Activated CD8-positive, alpha-beta T cell treated with anti-CD3 and anti-CD28 coated beads for 36 hours (primary cell): ENCODE measurements at places on chromosomes 2 and 18. TPM values are rescaled to one million over a fixed set of nuclear protein-coding genes. Genes with fewer than 3 reads are reported as not detected.

Gene PID1
- total RNA-seq, result not detected

Gene KIAA2012
- total RNA-seq, result not detected

Gene FHOD3
- total RNA-seq, result not detected

Gene CFAP210
- total RNA-seq, result not detected

Gene CMPK2
- 4.5 TPM for total RNA-seq

Gene ABCA12
- not detected for total RNA-seq

- DNase-seq, result peak; percentile 82
Measured at GRCh38 chr18:79524181-79525078, 128.7 kb downstream of the NFATC1 start.

DNA sequence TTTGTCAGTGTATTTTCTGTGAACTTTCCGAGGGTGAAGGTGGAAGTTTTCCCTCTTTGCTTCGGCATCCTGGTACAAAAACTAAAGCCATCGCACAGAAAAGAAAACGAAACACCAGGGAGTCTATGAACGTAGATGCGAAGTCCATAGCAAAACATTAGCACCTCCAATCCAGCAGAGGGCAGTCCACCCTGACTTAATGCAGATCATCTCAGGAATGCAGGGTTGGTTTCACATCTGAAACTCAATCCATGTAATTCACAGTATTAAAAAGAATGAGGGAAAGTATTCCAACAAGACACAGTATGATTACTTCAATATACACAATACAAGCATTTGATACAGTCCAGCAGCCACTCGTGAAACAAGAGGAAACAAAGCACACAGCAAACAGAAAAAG, 70.8 kb downstream of the RTP5 start:
- peak; percentile 12 for DNase-seq

GRCh38 chr2:177585234-177585863, 192.8 kb downstream of the AGPS start:
- DNase-seq, result no peak

- no peak for DNase-seq
Measured at GRCh38 chr18:47911877-47912276, 18.6 kb downstream of the SMAD2 start.

GRCh38 chr2:20222769-20223406, 2.0 kb downstream of the SDC1 start:
- no peak for DNase-seq

DNA sequence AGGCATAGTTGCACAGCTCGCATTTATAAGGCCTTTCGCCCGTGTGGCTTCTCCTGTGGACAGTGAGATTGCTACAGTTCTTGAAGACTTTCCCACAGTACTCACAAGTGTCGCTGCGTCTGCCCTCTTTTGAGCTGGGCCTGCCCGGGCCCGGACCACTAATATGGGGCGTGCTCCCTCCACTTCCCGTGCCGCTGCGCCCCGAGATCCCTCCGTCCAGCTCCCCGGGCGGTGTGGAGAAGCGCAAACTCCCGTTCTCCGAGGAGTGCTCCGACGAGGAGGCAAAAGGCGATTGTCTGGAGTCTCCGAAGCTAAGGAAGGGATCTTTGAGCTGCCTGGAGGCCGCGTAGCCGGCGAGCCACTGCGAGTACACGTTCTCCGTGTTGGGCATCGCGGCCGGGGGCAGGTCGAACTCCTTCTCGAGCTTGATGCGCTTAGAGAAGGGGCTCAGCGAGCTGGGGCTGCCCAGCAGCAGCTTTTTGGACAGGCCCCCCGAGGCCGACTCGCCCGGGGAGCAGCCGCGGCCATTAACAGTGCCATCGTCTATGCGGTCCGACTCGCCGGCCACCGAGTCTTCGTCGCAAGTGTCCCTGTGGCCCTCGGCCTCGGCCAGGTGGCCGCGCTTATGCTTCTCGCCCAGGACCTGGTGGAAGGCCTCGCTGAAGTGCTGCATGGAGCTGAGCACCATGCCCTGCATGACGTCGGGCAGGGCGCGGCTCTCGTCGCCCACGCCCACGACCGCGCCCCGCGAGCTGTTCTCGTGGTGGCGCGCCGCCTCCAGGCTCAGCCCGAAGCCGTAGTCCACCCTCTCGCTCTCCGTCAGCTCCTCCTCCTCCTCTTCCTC, 92.7 kb downstream of the BCL11A start:
- DNase-seq, result no peak

DNA sequence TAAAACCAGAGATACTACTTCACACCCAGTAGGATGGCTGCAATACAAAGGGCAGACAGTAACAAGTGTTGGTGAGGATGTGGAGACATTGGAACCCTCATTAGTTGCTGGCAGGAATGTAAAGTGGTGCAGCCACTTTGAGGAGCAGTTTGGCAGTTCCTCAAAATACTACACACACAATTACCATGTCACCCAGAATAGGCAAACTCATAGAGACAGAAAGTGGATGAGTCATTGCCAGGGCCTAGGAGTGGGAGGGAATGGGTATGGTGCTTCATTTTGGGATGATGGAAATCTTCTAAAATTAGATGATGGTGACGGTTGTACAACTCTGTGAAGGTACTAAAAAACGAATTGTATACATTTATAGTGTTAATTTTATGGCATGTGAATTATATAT, 54.8 kb downstream of the ATP9B start:
- DNase-seq, result no peak

GRCh38 chr2:200483729-200484198, 26.1 kb downstream of the KCTD18 start:
- peak; percentile 58 for DNase-seq

DNA sequence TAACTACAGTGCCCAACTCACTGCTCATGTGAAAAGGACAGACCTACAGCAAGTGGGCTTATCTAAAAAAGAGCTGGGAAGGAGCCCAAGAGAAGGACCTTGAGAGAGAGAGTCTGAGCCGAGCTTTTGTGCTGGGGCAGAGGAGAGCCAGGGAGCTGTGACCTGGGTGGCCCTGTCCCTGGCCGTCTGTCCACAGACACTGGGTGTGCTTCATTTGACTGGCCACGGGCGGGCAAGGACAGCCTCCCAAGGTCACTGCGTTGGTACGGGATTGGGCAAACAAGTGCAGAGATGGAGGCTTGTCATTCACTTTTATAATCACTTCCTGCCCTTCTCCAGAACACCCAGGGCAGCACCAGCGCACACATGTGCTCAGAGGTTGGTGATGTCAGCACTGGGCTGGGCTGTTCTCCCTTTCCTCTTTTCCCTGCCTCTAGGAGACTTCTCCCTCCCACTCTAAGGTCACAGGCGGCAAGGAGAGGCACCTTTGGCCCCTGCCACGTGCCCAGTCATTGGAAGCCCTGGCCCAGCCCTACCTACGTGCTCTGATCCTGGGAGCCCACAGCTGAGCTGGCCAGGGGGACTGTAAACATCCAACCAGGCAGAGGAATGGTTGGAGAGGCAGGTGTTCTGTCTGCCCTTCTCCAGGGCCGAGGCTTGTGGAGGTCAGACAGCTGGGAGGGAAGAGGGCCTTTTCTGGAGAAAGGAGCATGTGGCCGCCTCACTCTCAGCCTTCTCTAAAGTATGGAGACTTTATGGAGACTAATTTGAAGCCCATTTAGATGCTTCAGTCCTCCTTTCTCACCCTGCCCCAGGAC, 6.4 kb upstream of the PSD4 start:
- DNase-seq, result peak; percentile 60

DNA sequence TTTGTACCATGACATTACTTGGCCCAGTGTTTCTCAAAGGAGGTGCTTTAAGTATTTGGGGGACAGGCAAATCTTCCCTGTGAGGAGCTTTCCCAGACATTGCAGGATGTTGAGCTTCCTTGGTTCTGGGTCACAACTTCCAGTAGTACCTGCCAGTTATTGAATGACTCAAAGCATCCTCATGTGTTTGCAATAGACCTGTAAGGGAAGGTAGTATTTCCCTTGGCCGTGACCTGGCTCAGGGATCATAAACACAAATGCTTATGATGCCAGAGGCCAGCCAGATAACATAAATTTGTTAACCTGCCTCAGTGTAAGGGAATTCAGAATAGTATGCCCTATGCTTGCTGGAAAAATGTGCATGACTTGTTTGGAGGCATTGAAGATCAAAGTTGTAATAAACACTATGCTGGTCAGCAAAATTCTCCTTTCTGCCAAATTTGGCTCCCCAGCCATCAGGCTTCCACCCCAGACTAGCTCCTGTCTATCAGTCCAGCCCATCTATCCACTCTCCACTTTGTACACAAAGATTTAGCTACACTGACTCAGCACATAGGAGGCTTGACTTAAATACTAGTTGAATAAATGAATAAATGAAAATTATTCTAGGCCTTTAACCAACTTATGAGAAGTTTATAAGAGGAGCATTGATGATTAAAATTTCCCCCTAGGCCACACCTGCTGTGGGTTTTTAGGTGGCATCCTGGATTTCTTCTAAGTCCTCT, 102.0 kb upstream of the EFEMP1 start:
- DNase-seq, result no peak

- DNase-seq, result no peak
Measured at GRCh38 chr2:15260196-15260595, 300.9 kb downstream of the NBAS start.

DNA sequence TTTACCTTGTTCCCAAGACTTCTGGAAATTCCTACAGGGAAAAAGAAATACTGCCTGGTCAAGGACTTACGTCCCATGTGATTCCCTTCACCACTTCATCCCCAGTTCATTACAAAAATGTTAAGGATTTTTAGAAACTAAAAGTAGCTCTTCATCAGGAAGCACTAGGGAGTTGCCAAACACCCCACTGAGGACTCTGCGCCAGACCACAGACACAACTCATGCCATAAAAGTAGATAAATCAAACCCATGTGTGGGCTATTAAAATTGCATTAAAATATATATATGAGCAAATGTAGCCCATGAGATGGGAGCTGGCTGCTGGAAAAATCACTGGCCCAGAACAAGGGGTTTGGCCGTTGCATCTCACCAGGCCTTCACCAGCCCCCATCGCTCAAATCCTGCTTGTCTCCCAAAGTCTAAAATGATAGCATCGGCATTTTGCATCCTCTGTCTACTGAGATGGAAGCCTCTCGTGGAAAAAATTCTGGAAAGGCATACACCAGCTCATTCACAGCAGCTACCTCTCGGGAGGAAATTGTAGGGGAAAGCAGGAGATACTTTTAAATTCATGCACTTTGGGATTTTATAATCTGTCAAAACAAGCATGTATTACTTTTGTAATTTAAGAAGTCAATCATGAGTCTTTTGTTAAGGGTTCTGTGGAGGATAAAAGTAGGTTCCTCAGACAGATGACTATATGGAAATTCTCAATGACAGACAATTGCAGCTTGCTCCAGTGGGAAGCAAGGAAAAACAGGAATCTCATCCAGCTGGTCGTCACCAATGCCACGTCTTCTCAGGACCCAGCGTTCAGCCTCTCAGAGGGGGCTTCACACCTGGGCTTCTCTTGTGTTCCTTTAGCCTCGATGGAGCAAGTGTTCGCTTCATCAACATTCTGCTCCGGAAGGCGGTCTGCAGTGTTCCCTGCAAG, 113.9 kb downstream of the MREG start:
- DNase-seq, result no peak

- peak; percentile 71 for DNase-seq
Measured at GRCh38 chr2:198309673-198310280, 505.4 kb downstream of the PLCL1 start.

DNA sequence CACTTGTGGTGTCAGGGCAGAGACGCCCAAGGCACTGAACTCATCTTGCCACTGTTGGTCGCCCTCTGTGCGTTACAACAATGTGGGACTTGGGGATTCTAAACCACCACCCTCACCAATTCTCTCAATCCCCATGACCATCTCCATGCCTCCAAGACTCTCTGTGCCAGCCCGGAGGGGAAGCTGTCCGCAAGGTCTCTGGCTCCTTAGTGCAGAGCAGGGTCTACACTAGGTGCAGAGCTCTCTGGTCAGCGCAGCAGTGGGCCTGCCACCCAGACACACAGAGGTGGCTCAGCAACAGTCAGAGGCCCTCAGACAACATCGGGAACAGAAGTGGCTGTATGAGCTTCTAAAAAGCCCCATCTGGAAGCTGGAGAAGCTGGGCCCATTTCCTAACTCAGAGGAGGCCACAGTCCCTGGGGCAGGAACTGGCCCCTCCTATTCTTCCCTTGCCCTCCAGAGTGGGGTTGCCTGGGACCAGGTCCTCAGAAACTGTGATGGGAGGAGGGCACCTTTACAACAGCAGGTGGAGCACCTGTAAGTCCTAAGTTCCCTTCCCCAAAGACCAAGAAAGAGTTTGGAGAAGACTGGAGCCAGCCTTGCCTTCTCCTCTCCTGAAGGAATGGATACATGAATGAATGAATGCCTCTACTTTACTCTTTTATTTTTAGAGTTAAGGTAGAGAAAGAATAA, 37.7 kb downstream of the SERTAD2 start:
- no peak for DNase-seq

- DNase-seq, result no peak
Measured at GRCh38 chr2:226155093-226155875, 644.3 kb downstream of the IRS1 start.

GRCh38 chr2:36027616-36028015, 328.0 kb upstream of the CRIM1 start:
- DNase-seq, result no peak

- no peak for DNase-seq
Measured at GRCh38 chr2:11024259-11024645, 112.5 kb downstream of the KCNF1 start.

DNA sequence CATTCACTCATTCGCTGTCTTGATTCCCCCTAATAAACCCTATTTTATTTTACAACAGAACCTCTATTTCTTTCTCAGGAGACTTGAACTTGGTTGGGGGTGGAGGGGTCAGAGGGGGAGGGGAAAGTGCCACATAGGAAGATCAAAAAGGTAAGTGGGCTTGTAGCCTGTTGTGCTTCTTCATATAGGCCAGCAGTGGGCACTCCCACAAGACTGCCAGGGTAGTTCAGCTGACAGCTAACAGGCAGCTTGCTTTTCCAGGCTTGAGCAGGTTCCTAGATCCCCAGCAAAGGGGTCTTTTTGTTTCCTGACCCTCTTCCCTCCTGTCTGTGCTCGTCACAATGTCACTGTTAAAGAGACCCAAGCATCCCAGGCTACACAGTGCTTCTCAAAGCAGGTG, 829 bp upstream of the KIAA2012 start:
- no peak for DNase-seq

GRCh38 chr18:23648940-23649607, 13.6 kb downstream of the ANKRD29 start:
- no peak for DNase-seq

DNA sequence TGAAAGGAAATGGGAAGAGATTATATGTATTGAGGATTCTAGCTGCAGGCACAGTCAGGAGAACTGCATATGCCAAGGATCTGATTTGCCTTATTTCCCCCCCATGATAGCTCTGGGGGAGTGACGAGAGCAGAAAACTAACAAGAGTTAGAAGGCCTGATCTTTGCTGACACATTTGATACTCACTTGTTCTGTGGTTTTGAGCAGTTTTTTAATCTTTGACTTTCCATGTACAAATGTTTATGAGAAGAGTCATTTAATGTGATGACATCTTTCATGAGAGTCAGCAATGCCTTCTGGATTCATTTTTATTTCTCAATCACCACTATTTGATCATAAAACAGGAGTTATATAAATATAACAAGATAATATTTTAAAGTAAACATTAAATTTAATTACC, 12.7 kb upstream of the SERPINB7 start:
- DNase-seq, result no peak

GRCh38 chr2:66984864-66985263, 412.3 kb upstream of the ETAA1 start:
- no peak for DNase-seq

GRCh38 chr18:52287151-52287550, 52.8 kb upstream of the DCC start:
- DNase-seq, result no peak
